ENCODE measurements at places on chromosomes 13 and 19.

DNA sequence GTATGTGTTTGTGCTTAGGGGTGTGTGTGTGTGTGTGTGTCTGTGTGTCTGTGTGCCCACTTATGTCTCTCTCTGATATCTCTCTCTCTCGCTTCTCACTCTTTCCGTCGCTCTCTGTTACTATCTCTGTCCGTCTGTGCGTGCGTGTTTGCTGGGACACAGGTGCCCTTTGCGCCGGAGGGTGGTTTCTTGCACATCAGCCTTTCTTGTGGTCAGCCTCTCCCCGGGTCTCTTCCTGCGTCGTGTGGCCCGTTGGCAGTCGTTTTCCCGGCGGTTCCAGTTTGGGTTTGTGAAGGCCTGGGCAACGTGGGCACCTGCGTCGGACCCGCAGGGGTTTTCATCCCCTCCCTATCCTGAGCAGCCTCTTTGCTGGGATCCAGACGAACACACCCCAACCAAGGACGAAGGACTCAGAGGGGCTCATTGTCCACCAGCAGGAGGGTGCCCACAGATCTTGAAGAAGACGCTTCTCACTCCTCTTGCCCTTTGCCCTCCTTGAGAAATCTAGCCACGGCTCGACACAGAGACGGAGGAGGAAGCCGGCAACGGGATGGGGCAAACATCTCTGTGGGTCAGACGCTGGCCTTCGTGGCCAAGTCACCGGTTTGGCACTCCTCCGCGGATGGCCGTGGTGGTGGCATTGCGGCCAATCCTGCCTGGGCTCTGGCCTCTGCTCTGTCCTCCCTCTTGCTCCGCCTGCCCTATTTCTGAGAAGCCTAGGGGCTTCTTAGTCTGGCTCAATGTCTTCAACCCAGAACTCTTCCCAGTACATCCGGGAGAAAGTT, 52.3 kb downstream of the ZNF146 start:
- no peak for DNase-seq

DNA sequence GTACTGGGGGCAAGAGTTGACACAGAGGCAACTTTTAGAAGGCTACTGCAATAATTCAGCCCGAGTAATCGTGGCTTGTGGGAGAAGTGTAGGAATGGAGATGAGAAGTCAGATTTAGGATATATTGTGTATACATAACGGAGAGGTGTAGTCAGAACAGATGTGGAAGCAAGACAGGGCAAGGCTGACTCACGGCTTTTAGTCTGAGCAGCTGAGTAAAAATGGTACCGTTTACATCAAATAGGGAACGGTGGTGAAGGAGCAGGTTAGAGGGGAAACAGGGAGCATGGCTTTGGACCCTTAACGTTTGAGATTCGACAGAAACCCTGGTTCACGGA, 796 bp upstream of the LSM14A start:
- no peak for DNase-seq

DNA sequence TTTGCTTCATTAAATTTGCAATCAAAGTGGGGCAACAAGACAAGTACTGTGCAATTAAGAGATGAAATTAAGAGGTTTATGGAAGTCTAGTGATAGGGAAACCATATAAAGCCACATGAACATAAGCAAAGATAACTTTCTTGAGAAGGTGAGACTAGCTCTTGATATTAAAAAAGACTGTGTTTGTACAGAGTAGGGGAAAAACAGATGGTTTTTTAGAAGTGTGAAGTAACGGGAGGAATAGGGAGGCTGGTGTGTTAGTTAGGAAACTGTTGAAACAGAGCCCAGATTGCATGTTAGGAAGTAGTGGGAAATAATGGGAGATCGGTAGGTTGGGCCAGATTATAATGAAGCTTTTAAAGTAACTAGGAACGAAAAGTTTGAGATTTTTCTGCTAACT, 149.8 kb upstream of the FREM2 start:
- no peak for DNase-seq

- DNase-seq, result no peak
Observed at GRCh38 chr19:21580101-21580500, 74.7 kb downstream of the ZNF429 start.

DNA sequence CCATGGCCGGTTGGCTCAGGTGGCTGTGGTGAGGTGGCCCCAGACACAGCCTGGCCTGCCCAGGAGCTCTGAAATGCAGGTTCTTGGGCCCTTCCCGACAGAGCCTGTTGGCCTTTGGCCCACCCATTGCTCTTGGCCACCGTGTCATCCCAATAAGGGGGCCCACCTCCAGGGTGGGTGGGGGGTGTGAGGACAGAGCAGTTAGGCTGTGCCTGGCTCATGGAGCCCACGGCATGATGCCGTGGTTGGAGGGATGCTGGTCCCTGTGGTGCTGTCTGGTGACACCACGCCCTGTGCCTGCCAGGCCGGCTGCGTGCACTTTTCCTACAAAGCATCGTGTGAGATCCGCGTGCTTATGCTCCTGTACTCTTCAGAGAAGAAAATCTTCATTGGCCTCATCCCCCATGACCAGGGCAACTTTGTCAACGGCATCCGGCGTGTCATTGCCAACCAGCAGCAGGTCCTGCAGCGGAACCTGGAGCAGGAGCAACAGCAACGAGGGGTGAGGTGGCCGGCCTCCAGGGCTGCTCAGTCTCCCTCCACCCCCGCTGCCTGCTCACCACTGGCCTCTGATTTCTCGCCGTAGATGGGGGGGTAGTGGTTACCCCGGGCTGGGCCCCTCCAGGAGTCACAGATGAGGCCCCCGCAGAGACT, 7.6 kb downstream of the PNKP start:
- no peak for DNase-seq

Measured in GM19239 (cell line).